ENCODE measurements at places on chromosomes 6 and 20.

- H3K27ac ChIP-seq, result no peak overlapping the region
- DNase-seq, result no peak
- no peak overlapping the region for H3K4me3 ChIP-seq
- H3K27me3 ChIP-seq, result peaks cover 4% of the 10 kb centered on the region
- H3K4me1 ChIP-seq, result peaks cover 16% of the 10 kb centered on the region
Measured at GRCh38 chr6:4164456-4164855, 29.1 kb upstream of the ECI2 start.

DNA sequence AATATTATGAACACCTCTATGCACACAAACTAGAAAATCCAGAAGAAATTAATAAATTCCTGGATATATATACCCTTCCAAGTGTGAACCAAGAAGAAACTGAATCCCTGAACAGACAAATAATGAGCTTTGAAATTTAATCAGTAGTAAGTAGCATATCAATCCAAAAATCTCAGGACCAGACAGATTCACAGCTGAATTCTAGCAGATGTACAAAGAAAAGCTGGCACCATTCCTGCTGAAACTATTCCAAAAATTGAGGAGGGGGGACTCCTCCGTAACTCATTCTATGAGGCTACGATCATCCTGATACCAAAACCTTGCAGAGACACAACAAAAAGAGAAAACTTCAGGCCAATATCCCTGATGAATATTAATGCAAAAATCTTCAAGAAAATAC lies 67.0 kb upstream of the PDE7B start:
- no peaks in the 10 kb centered on the region for H3K27me3 ChIP-seq
- no peak for DNase-seq
- no peak overlapping the region for H3K27ac ChIP-seq

GRCh38 chr6:168265827-168266815 lies 53.5 kb downstream of the DACT2 start:
- H3K27me3 ChIP-seq, result peaks cover 18% of the 10 kb centered on the region
- no peaks in the 10 kb centered on the region for H3K36me3 ChIP-seq
- DNase-seq, result no peak
- no peak overlapping the region for H3K4me3 ChIP-seq
- H3K27ac ChIP-seq, result no peak overlapping the region
- peaks cover 36% of the 10 kb centered on the region for H3K4me1 ChIP-seq

- H3K36me3 ChIP-seq, result no peaks in the 10 kb centered on the region
- no peak for DNase-seq
- H3K27me3 ChIP-seq, result peaks cover 19% of the 10 kb centered on the region
- no peaks in the 10 kb centered on the region for H3K4me1 ChIP-seq
- no peak overlapping the region for H3K4me3 ChIP-seq
Measured at GRCh38 chr20:46332373-46333160, 24.3 kb upstream of the CDH22 start.

- no peak overlapping the region for H3K4me3 ChIP-seq
- H3K36me3 ChIP-seq, result no peaks in the 10 kb centered on the region
- no peak overlapping the region for H3K27ac ChIP-seq
- no peak for DNase-seq
Measured at GRCh38 chr6:140091895-140092294, 717.4 kb upstream of the CITED2 start.
